Transverse colon (tissue), 4 donors: ENCODE measurements at places on chromosomes 6 and 20. TPM values are rescaled to one million over a fixed set of nuclear protein-coding genes. Genes with fewer than 3 reads are reported as not detected.

DNA sequence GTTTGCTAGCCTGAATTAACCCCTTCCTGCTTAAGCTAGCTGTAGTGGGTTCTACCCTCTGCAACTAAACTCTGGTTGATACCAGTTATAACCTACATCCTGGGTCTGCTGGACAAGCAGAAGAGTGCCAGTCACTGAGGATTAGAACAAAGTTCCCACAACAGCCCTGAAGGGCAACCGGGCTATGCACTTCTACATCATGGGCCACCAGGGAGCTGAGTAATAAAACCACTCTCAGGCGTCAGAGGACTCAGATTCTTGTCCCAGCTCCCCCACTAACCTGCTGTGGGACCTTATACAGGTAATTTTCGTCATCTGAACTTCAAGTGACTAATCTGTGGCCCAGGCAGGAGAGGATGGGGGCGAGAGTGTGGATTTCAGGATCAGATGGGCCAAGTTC lies 56.8 kb downstream of the EYA2 start:
- no peak for DNase-seq
- H3K4me1 ChIP-seq: no peaks in the 10 kb centered on the region
- no peak overlapping the region for H3K4me3 ChIP-seq

DNA sequence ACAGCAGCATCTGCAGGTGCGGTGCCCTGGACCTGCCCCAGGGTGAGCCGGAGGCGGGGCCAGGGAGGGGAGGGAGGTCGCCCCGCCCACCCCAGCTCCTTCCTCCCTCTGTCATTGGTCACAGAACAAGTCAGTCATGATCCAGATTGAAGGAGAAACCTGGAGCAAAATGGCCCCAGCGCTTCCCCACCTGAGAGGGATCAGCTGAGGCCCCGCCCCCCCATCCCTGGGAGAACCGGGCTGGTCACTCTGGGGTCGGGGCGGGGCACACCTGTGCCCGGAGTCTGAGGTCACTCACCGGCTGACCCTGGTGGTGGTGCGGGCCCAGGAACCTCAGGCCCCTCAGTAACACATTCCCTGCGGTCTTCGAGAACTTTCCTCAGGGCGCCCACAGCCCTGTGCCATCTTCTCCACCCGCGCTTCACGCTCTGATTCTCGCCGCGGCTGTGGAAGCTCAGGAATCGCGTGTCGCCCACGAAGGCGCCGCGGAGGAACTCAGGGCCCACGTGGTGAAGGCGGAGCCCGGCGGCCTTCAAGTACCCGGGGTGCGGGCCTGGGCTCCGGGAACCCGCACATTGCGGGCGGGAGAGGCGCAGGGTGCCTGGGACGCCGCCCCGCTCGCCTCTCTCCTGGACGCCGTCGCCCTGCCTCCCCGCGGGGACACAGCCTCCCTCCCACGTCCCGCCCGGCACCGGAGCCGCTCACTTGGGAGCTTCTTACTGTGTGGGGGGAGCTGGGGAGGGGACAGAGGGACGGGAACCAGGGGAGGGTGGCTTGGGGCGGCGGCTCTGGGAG lies 36.4 kb upstream of the HLA-C start:
- no peak overlapping the region for H3K27ac ChIP-seq
- peak overlapping the region; percentile 14 for H3K4me3 ChIP-seq
- peaks cover 15% of the 10 kb centered on the region for H3K4me1 ChIP-seq
- no peaks in the 10 kb centered on the region for H3K36me3 ChIP-seq
- H3K27me3 ChIP-seq: peaks cover 39% of the 10 kb centered on the region

DNA sequence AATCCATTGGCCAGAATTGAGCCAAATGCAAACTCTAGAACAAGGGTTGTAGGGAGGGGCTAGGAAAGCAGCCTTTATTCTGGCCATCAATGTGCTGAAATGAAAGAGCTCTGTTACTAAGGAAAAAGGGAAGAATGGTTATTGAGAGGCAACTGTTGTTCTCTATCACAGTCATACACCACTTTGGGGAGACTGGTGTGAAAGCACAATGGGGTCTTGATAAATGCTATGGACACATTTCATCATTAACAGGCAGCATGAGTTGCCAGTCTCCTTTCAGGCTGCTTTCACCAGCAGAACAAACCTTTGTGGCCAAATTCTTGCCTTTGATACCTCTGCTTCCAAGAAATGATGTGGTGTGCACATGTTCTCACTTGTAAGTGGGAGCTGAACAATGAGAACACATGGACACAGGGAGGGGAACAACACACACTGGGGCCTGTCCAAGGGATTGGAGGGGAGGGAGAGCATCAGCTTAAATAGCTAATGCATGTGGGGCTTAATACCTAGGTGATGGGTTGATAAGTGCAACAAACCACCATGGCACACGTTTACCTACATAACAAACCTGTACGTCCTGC lies 86.2 kb downstream of the CDS2 start:
- H3K27ac ChIP-seq: no peak overlapping the region
- H3K27me3 ChIP-seq: no peaks in the 10 kb centered on the region
- H3K4me3 ChIP-seq: no peak overlapping the region
- no peaks in the 10 kb centered on the region for H3K4me1 ChIP-seq
- no peak for DNase-seq
- no peaks in the 10 kb centered on the region for H3K36me3 ChIP-seq

- no peak overlapping the region for H3K27ac ChIP-seq
- no peak overlapping the region for H3K4me3 ChIP-seq
- no peaks in the 10 kb centered on the region for H3K36me3 ChIP-seq
- no peaks in the 10 kb centered on the region for H3K27me3 ChIP-seq
- no peak for DNase-seq
These were observed 5.0 kb upstream of the PXDC1 start for GRCh38 chr6:3756546-3756945.

The CCN6 gene
- not detected for total RNA-seq

The ILRUN gene
- total RNA-seq: 50.8 TPM

The TRDN gene
- total RNA-seq: 0.14 TPM

The DDO gene
- total RNA-seq: 1.2 TPM
